ENCODE measurements at places on chromosomes 13 and 19.

GRCh38 chr13:38686577-38687245, at the start of gene FREM2:
TSS of gene FREM2 (plus strand) at chr13:38687077. CDS start at chr13:38687345, 268 bp downstream.
- DNase-seq, result no peak

- DNase-seq, result peak; percentile 75
These were observed at the start of gene SERP2 for GRCh38 chr13:44373601-44374347. TSS of gene SERP2 (plus strand) at chr13:44373824. CDS start at chr13:44374026, 202 bp downstream.

- DNase-seq, result no peak
These were observed 254.8 kb downstream of the FGF9 start for GRCh38 chr13:21925720-21926119.

DNA sequence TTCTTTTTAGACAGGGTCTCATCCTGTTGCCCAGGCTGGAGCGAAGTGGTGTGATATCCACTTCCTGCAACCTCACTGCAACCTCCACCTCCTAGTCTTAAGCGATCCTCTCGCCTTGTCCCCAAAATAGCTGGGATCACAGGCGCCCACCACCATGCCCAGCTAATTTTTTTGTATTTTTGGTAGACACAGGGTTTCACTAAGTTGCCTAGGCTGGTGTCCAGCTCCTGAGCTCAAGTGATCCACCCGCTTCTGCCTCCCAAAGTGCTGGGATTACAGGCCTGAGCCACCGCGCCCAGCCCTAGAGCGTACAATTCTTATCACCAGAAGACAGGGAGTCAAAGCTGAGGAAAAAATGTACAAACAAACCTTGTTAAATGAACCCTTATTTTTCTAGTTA, 4.5 kb upstream of the ELOF1 start:
- no peak for DNase-seq

DNA sequence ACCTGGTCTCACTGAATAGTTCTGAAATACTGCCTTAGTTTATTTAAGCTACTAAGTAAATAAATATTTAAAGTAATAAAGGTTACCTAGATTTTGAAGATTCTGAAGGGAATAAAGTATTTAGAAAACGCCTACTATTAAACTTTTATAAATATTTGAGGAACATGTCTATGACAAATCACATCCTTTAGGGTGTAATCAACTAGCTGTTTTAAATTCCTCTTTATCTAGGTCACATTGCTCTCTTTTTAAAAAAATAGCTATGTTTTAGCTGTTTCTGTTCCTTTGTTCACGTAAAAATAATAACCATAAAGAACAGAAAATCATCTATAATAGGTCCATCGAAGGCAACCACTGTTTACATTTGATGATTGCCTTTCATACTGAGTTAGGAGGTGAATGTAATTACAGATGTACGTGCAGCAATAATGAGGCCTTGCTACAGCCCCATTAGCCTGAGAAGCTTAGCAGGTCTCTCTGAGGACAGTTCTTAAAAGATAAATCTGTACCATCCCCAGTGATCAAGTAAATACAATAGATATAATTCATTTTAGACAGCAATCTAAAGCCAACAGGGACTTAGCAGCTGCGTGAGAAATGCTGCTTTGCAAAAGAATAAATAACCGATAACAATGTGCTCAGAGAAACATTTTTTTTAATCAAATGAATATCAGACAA, 449.5 kb downstream of the LIG4 start:
- DNase-seq, result no peak

DNA sequence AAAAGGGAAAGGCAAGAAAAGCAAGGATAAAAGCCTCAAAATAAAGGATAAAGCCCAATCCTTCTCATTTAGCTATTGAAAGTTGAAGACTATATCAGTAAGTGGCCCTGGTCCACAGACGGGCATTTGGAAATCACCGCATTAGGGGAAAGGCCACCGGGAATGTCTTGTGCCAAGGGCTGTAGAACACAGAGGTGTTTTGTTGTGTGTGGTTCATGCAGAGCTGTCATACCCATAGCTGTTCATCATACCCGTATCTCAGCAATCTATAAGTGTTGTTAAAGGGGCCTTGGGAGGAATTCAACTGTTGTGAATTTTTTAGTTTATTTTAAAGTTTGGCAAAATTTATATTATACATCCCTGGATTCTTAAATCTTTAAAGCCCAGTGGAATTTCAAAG, 33.0 kb downstream of the DLEU7 start:
- DNase-seq, result no peak

DNA sequence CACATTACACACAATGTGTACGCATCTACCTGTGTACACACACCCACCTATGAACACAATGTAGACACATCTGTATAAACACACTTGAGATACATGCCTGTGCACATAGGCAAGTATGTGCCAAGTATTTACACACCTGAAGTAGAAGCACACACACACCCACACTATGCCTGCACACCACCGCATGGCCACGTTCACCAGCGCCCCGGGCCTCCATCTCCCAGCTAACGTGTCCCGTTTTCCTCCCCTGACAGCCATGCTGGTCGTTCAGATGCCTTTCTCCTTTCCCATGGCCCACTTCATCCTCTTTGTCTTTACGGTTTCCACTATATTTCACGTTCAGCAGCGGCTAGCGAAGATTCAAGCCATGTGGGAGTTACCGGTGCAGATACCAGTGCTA, 6.9 kb downstream of the FUT2 start:
- no peak for DNase-seq

DNA sequence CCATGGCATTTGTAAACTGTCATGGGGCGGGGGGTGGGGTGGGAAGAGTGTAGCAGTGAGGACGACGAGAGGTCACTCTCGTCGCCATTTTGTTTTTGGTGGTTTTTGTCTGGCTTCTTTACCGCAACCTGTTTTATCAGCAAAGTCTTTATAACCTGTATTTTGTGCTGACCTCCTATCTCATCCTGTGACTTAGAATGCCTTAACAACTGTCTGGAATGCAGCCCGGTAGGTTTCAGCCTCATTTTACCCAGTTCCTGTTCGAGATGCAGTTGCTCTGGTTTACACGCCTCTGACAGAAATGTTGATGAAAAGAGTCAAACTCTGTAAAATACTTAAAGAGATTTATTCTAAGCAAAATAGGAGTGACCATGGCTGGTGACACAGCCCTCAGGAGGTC, 852.0 kb downstream of the DACH1 start:
- DNase-seq, result no peak

GRCh38 chr19:2922987-2923386, 21.8 kb downstream of the ZNF77 start:
- no peak for DNase-seq

- no peak for DNase-seq
These were observed 1227.1 kb downstream of the SLITRK1 start for GRCh38 chr13:82654861-82655855.

DNA sequence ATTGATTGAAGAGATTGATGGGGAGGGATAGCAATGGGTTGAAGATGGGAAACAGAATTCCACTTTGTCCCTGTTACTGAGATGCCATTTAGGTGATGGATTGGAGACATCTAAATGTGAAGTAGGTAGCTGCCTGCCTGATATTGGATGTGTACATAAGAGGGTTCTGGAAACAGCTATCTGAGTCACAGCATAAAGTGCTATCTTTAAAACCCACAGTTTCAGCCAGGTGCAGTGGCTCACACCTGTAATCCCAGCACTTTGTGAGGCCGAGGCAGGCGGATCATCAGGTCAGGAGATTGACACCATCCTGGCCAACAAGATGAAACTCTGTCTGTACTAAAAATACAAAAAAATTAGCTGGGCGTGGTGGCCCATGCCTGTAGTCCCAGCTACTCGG, 72.6 kb downstream of the DNAJC3 start:
- no peak for DNase-seq

DNA sequence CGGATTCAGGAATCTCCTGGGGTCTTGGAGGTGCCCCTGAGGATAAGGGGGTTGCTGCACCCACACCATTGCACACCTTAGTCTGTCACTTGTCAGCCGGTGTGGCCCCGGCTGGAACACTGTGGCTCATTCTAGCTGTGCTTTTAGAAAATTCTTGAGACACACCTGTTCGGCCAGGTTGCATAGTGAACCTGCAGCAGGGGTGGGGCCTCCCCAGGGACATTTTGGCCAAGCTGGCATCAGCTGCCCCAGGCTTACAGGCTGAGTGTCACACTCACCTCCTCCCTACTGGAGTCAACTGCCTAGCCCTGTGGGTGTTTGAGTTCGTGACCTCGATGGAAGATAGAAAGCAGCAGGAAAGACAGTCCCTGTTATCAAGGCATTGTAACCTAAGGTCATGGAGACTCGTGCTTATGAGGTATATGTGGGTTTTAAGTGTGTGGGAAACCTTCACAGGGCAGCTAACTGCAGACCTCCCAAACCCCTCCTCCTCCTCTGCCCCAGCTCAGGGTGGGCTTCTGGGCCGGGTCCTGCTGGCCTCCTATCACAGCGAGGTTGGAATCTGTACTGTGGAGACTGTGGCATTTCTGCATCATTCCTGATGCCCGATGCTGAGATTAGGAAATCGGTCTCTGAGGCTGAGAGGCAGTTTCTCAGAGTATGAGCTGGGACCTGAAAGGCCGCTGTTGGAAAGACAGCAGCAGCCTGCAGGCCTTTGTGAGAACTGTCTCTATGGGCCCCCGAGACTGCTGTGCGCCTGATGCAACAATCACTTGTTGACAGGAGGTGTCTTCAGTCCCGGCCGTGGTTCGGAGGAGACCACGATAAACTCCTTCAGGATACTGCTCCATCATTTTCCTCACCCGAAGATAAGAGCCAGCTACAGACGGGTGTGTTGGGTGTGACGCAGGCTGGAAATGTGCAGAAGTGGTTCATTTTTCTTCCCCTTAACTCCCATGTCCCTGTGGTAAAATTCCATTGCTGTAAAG, 72.2 kb downstream of the ATP11A start:
- DNase-seq, result no peak

GRCh38 chr19:17026706-17027534, at the start of gene CPAMD8:
TSS of gene CPAMD8 (minus strand) at chr19:17026810. CDS start at chr19:17026642, 168 bp downstream.
- DNase-seq, result no peak

DNA sequence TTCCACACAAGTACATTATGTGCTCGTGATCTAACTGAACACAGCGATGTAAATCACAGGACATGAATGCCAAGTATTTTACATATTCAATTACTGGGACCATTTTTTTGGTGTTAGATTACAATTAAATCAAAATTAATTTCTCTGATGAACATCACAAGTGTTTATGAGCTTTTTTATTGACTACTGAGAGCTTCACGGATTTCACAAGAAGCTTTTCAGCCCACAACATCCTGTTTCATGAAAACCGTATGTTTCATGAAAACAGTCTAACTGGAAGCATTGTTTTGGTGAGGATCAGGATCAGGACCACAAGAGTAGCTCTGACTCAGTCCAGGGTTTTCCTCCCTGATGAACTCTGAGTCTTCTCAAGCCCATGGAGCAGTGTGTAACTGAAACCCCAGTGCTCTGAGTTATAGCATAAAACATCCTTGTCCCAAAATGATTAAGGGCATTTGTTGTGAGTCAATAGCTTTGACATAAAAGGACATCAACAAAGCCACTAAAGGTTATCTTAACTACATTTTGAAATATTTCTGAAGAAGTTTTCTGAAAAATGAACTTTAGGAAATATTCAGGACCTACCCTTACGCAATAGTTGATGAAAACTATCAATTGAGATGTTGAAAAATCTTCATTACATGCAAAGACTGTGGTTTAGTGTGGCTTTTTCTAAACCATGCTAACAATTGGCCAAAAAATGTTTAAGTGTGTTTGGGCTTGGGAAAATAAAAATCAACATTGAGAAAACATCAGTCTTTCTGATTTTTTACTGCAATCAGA, 49.3 kb downstream of the UFM1 start:
- DNase-seq, result no peak

- no peak for DNase-seq
These were observed 9.6 kb upstream of the GPR183 start for GRCh38 chr13:99316657-99317256.

DNA sequence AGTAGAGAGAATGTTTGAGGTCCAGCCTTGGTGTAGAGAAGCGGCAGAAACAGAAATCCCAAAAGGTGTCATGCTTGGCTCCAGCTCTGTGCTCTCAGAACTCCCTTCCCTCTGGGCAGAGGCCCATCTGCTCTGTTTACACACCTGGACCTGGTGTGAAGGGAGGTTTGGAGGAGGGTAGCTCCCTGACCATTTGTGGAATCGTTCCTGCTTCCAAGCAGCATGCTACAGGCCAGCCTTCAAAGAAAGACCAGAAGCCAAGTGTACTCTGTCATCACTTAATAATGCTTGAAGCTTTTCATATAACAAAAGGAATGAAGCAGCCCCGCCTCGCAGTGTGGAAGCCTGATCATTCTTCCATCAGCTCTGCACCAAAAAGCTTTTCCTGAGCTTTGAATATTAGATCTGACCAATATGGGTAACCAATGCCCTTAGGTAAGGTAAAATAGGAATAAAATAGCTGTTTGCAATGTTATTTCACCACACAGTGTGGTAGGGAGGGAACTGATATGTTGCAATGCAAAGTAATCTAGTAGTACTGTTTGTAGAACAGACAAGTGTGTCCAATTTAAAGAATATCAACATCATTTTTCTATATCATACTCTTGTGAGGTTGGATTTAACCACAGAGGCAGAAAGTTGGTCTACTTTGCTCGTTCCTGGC, 63.3 kb downstream of the ZIC5 start:
- no peak for DNase-seq

- no peak for DNase-seq
These were observed 14.4 kb downstream of the STK11 start for GRCh38 chr19:1219786-1220476.

- no peak for DNase-seq
These were observed 11.6 kb upstream of the NAA16 start for GRCh38 chr13:41299316-41300094.

DNA sequence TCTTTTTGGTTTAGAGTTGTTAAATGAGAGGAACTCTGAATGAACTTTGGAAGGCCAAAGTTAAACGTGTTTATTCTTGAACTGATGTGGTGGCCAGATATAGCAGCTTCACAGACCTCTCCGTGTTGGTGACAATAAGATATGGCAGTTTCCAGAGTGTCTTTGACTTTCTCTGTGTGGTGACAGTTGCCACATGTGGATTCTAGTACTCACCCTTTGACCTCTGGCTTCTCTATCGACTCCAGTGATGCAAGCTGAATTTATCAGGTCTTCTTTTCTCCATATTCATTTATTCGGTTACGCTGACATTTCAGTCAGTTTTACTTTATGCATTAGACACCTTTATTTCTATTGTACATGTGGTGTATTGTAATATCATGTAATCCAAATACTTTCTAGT, 1469.5 kb downstream of the SLITRK1 start:
- no peak for DNase-seq

GRCh38 chr19:5889288-5889971, 14.2 kb downstream of the NDUFA11 start:
- no peak for DNase-seq

- no peak for DNase-seq
These were observed 2841.1 kb upstream of the PCDH20 start for GRCh38 chr13:64256751-64257150.

DNA sequence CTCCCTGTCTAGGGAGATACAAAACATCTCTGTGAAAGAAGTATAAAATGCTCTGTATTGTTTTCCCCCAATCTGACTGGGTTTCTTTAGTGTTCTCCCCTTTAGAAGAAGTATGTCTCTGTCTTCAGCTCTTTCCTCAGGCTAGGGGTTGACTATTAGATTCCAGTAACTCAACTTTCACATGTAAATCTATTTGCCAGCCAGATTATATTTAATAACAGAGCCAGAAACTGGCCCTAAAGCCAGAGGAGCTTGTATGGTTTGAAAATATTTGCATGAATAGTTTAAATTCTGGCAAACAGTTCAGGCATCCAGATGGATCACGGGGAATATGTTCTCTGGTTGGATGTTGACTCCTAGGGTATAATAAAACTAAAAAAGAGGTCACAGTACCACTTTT, 22.3 kb upstream of the CYSLTR2 start:
- DNase-seq, result no peak
